HFFc6 (cell line): ENCODE measurements at places on chromosomes 4 and X. TPM values are rescaled to one million over a fixed set of nuclear protein-coding genes. Genes with fewer than 3 reads are reported as not detected.

Gene NEUROG2
- total RNA-seq = not detected in 3 replicates

Gene SH3RF1
- total RNA-seq = 52.1 to 67.6 TPM (median 57.8 TPM) in 3 replicates

Gene STATH
- total RNA-seq = not detected in 3 replicates

DNA sequence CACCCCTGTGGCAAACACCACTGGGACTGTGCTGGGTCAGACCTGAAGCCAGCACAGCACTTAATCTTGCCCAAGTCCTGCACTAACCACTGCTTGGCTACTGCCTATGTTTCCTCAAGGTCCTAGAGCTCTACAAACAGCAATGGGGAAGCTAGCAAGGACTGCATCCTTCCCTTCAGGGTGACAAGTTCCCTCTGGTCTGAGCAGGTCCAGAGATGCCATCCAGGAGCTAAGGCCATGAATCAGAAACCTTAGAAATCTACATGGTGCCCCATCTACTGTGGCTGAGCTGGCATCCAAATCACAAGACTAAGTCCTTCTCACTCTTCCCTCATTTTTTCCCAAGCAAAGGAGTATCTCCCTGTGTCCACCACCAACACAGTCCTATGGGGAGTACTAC, 239.7 kb upstream of the UGT8 start:
- H3K36me3 ChIP-seq = peaks cover 19% of the 10 kb centered on the region
- peaks cover 38% of the 10 kb centered on the region for H3K4me1 ChIP-seq
- no peak overlapping the region for H3K27ac ChIP-seq
- H3K27me3 ChIP-seq = no peaks in the 10 kb centered on the region
- DNase-seq = no peak

GRCh38 chr4:7647186-7647585, 212.5 kb upstream of the PSAPL1 start:
- peaks cover 9% of the 10 kb centered on the region for H3K27me3 ChIP-seq
- no peak for DNase-seq
- peaks cover 60% of the 10 kb centered on the region for H3K4me1 ChIP-seq

DNA sequence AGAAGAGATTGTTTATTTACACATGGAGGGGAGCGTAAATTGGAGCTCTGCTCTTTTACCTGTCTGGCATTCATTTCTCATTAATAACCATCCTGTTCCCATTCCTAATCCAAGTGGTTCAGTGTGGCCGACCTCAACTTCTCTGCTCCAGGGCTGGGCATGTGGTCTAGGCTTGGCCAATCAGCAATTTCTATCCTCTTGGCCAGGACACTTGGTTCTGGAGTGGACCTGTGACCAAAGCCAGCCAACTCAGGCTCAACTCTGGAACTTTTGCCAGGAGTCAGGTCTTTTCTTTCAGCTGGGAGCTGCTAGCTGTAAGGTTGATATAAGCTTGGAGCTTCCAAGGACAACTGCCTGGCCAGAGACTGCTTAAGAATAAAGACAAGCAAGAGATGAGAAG, 15.6 kb upstream of the RASL11B start:
- peaks cover 3% of the 10 kb centered on the region for H3K4me1 ChIP-seq
- no peaks in the 10 kb centered on the region for H3K36me3 ChIP-seq
- H3K4me3 ChIP-seq = no peak overlapping the region
- no peak overlapping the region for H3K27ac ChIP-seq

DNA sequence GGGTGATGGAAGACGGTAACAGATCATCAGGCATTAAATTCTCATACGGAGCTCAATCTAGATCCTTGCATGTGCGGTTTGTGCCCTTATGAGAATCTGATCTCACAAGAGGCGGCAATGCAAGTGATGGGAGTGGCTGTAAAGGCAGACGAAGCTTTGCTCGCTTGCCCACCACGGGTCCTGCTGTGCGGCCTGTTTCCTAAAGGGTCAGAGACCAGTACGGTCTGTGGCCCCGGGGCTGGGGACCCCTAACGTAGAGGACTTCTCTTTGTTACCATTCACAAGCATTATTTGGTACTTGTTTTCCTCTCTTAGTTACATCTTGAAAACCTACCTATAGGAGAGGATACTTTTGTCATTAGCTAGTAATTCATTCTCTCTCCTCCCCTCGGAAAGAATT, 221.0 kb downstream of the ADAM29 start:
- no peaks in the 10 kb centered on the region for H3K27me3 ChIP-seq
- H3K4me3 ChIP-seq = no peak overlapping the region
- DNase-seq = no peak
- no peaks in the 10 kb centered on the region for H3K4me1 ChIP-seq
- H3K27ac ChIP-seq = no peak overlapping the region
- H3K36me3 ChIP-seq = no peaks in the 10 kb centered on the region

DNA sequence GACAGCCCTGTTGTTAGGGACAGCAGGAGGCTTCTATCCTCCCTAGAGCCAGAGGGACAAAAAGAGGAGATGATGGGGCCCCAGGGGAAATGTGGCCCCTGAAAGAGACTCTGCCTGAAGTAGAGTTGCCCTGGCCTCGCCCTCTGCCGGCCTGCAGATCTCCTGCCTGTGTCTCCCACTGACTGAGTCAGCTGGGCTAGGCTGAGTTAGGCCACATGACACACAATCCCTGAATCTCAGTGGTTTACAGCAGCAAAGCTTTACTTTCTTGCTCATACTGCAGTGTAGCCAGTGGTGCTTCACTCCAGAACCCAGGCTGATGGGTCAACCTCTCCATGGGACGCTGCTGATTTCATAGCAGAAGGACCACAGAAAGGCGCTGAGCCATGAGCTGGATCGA, 23.5 kb downstream of the DRD5 start:
- no peak for DNase-seq
- no peaks in the 10 kb centered on the region; the same call in 1 of the 2 replicates for H3K36me3 ChIP-seq
- no peaks in the 10 kb centered on the region; the same call in 1 of the 2 replicates for H3K27me3 ChIP-seq
- no peaks in the 10 kb centered on the region for H3K4me1 ChIP-seq
- no peak overlapping the region for H3K4me3 ChIP-seq

- H3K36me3 ChIP-seq = no peaks in the 10 kb centered on the region; the same call in 1 of the 2 replicates
- H3K4me1 ChIP-seq = no peaks in the 10 kb centered on the region
- H3K27ac ChIP-seq = no peak overlapping the region
- no peak for DNase-seq
Observed at GRCh38 chr4:96955226-96955625, 1115.3 kb downstream of the PDHA2 start.

- peaks cover 6% of the 10 kb centered on the region for H3K36me3 ChIP-seq
- peak; percentile 2 for DNase-seq
- no peaks in the 10 kb centered on the region for H3K4me1 ChIP-seq
- H3K4me3 ChIP-seq = no peak overlapping the region
- peaks cover 4% of the 10 kb centered on the region for H3K27me3 ChIP-seq
- H3K27ac ChIP-seq = no peak overlapping the region
Observed at GRCh38 chr4:168942985-168943384, 67.1 kb downstream of the CBR4 start.

DNA sequence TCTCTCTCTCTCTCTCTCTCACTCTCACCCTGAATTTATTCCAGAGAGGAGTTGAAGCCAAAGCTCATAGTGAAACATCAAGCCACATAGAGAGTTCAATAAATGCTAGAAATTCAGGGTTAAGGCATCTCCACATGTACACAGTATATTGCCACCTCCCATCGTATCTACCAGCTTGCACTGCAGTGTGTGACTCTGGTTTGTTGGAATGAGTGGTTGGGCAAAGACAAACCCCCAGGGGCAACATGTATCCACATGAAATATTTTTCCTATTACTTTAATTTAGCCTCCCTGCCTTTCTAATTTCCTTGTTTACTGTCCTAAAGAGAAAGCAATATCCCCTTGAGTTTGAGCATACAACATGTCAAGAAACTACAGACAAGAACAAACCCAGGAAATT, 247.3 kb downstream of the SPATA18 start:
- H3K27ac ChIP-seq = no peak overlapping the region
- H3K27me3 ChIP-seq = no peaks in the 10 kb centered on the region
- no peak for DNase-seq
- no peaks in the 10 kb centered on the region for H3K4me1 ChIP-seq
- no peak overlapping the region for H3K4me3 ChIP-seq

DNA sequence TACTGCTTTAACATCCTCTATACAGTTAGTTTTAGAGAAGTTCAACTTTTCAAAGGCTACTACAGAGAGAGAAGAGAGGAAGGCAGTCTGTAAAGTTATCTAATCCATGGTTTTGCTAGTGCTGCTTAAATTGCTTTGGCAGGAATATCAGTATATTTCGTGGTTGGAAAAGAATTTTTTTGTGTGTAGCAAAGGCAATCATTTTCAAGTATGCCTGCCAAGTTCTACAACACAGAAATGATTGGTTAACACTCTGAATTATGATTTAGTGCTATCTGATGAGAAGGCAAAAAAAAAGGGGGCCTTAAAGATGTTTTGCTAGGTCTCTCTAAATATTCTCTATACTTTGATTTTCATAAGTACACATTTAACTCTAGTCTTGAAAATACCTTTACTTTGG, 133.1 kb downstream of the JADE1 start:
- no peaks in the 10 kb centered on the region for H3K27me3 ChIP-seq
- H3K4me3 ChIP-seq = no peak overlapping the region
- no peak for DNase-seq
- no peak overlapping the region for H3K27ac ChIP-seq
- H3K36me3 ChIP-seq = peaks cover 81% of the 10 kb centered on the region

- H3K27ac ChIP-seq = peak overlapping the region; percentile 35; the same call in 1 of the 2 replicates
- no peak for DNase-seq
- no peaks in the 10 kb centered on the region; the same call in 1 of the 2 replicates for H3K27me3 ChIP-seq
- H3K4me1 ChIP-seq = peaks cover 16% of the 10 kb centered on the region
- peak overlapping the region; percentile 33; the same call in 1 of the 2 replicates for H3K4me3 ChIP-seq
- H3K36me3 ChIP-seq = no peaks in the 10 kb centered on the region
Observed at GRCh38 chrX:22059775-22060174, 27.6 kb downstream of the PHEX start.

GRCh38 chr4:177400030-177400429, 42.2 kb downstream of the AGA start:
- no peaks in the 10 kb centered on the region; the same call in 1 of the 2 replicates for H3K27me3 ChIP-seq
- peaks cover 17% of the 10 kb centered on the region for H3K4me1 ChIP-seq
- no peak for DNase-seq
- H3K4me3 ChIP-seq = no peak overlapping the region
- H3K27ac ChIP-seq = no peak overlapping the region
- no peaks in the 10 kb centered on the region for H3K36me3 ChIP-seq

DNA sequence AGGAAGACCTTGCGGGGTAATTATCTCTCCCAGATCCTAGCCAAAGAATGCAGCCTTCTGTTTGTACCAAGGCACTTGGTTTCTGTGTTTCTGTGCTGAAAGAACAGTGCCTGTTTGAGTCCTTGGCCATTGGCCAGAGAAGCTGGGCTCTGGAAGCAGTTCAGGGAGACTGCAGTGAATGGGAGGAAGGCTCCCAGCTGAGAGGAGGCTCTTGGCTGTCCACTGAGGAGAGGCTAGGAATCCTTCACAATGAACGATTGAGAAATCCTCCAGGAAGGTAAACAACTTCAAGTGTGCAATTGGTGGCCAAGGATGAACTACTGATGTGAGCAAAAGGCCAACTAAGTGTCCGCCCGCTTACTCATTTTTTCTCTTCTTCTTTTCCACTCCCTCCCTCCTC, 61.3 kb downstream of the HS3ST1 start:
- H3K27me3 ChIP-seq = no peaks in the 10 kb centered on the region; the same call in 1 of the 2 replicates
- no peak overlapping the region for H3K27ac ChIP-seq
- no peaks in the 10 kb centered on the region for H3K4me1 ChIP-seq
- H3K4me3 ChIP-seq = no peak overlapping the region
- DNase-seq = no peak
- H3K36me3 ChIP-seq = no peaks in the 10 kb centered on the region

- DNase-seq = no peak
- H3K27ac ChIP-seq = no peak overlapping the region
- peaks cover 4% of the 10 kb centered on the region; the same call in 1 of the 2 replicates for H3K27me3 ChIP-seq
- no peaks in the 10 kb centered on the region for H3K4me1 ChIP-seq
Observed at GRCh38 chrX:151722241-151722846, 6.5 kb downstream of the FATE1 start.

DNA sequence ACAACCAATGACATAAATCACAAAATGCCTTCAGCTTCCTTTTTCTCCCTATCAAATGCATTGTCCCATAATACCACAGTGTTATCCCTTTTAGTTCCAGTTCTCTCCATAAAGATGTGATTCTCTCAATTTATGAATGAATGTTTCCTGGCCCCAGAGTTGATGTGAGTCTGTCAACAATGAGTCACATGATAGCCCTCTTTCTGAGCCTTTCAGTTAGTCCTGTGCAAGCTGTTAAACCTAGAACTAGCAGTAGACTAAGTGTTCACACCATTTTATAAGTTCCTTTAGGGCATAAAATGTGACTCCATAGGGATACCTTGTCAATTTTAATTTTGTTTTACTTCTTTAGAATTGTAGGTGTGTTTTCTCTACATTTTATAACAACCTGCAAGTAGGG, 129.5 kb downstream of the PABPC4L start:
- no peak for DNase-seq
- H3K27me3 ChIP-seq = no peaks in the 10 kb centered on the region
- H3K36me3 ChIP-seq = no peaks in the 10 kb centered on the region

DNA sequence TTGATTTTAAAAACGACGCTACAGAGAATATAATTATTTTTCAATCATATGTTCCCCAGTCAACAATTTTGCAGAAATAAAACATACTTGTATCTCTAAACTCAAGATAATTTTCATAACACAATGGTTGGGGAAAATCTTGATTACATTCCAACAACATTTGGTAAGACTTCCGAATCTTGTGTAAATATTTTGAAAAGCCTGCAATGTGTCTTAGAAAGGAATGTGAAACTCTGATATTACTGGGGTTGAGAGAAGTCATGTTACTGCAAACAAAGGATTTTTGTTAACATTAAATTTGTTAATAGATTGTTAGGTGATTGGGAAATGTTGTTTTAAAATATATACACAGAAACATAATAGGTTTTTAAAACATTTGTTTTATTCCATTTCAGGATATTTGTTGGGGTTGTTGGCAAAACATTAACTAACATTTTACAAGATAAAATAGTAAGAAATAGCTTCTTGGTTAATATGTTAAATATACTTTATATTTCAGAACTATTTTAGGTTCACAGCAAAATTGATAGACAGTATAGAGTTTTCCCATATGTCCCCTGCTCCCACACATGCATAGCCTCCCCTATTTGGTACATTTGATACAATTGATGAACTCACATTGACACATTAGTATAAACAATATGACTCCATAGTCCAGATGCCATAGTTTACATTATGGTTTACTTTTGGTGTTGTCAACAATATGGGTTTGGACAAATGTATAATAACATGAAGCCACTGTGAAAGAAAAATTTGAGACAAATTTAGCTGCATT, 218.6 kb upstream of the FAM47A start:
- H3K27ac ChIP-seq = no peak overlapping the region
- no peaks in the 10 kb centered on the region for H3K4me1 ChIP-seq
- H3K4me3 ChIP-seq = no peak overlapping the region
- no peak for DNase-seq

DNA sequence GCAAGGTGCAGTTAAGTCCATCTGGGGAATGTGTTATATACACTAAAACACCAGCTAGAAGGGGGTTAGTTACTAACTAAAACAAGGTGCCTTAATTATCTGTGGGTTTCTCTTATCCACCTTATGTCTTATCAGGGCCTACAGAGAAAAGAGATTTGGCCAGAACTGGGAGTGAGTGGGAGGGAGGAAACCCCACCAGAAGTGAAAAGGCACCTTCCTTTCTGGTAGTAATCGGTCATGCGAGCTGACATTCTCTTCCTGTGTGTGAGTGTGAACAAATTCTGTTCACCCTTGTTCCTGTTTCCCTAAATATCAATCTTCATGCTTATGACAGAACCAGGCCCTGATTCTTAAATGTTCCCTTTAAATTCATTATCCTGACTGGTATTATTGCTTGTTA, 43.5 kb downstream of the SRPX2 start:
- no peak overlapping the region for H3K27ac ChIP-seq
- no peak for DNase-seq
- no peaks in the 10 kb centered on the region for H3K27me3 ChIP-seq
- H3K4me3 ChIP-seq = no peak overlapping the region

- H3K4me1 ChIP-seq = peaks cover 10% of the 10 kb centered on the region; the same call in 1 of the 2 replicates
- H3K4me3 ChIP-seq = no peak overlapping the region
- no peak overlapping the region for H3K27ac ChIP-seq
- DNase-seq = no peak
- no peaks in the 10 kb centered on the region for H3K36me3 ChIP-seq
- no peaks in the 10 kb centered on the region for H3K27me3 ChIP-seq
Observed at GRCh38 chr4:155901013-155901412, 2.5 kb upstream of the TDO2 start.
